Stimulated activated naive CD4-positive, alpha-beta T cell (primary cell): ENCODE measurements at places on chromosomes 16 and 17.

DNA sequence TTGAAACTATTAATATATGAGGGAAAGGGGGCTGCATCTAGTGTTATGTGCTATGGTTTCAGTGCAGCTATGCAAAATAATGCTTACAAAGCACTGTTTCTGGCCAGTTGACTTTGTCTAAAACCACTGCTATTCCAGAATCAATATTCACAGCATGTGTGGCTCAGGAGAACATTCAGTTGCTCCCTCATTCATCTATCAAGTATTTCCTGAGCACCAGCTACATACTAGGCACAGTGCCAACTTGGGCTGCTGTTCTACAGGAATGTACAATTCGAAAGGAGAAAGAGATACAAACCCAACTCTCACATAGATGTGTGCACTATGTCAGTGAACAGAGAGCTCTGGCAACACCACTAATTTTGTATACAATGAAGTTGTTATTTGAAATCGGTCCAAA lies 183.0 kb downstream of the PHKB start:
- DNase-seq, result no peak

- no peak for DNase-seq
Observed at GRCh38 chr17:4539025-4539424, 16.2 kb downstream of the MYBBP1A start.

DNA sequence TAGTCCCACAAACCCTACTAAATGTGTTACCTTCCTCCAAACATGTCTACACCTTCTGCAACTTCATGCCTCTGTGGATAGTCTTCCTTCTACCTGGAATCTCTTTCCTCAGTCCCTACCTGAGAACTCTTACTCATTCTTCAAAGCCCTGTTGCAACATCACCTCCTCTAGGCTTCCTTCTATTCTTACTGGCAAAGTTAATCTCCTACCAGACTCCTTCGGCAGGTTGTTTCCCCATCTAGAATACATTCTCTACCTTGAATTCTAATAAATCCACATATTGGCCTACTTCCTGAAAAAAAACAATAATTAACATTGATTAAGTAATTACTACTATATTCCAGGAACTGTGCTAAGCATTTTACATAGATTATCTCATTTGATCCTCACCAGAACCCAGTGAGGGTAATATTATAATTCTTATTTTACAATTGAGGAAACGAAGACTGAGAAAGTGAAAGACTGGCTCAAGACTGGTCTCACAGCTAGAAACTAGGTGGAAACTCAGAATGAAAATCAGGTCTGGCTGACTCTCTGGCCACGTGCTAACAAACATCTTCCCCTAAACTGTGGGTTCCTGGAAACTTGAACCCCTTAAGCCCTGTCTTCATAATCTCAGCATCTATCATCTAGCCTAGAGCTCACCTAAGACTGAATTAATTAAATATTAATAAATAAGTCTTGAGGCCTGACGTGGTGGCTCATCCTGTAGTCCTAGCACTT lies 4.6 kb upstream of the STAT3 start:
- DNase-seq, result no peak

DNA sequence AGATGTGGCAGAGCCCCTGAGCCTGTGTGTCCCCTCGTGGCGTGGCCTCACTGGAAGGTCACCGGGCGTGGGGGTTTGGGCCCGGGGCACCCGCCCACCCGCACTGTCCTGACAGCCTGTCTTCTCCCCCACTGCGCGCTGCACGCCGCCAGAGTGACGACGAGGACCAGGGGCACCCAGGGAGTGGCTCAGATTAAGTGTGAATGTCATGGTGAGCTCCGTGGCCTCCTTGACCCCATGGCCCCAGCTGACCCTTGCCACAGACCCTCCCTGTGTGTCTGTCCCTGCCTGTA lies 15.1 kb downstream of the PRSS27 start:
- no peak for DNase-seq

DNA sequence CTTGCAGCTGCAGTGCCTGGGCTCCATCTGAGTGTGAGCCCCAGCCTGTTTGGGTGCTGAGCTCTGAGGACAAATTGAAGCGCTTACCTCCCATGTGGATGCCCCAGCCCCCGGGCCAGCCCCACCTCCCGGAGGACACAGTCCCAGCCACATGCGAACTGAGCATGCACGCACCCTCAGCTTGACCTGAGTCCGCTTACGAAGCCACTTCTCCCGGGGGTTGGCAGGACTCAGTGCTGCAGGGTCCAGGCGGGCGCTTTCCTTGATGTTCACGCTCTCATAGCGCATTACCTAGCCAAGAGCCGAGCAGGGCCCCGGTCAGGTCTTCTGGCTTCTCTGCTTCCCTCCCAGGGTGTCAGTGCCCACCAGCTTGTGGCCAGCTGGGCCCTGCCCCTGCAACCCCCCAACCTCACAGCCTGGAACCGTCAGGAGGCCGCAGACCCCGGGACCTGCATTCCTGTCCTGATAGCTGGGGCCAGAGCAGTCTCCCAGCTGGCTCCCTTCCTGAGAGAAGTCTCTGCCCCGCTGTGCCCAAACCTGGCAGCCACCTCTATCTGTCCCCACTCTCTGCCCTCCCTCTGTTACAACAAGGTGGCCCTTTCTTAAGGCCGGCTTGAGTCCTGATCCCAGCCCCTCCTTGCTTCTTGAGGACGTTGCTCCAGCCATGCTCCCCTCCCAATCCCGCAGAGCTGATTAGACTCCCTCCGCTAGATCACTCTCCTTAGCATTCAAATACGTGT lies 24.0 kb downstream of the PIMREG start:
- DNase-seq, result no peak
